ENCODE measurements at places on chromosomes 3 and 15. TPM values are rescaled to one million over a fixed set of nuclear protein-coding genes. Genes with fewer than 3 reads are reported as not detected.

The PIERCE2 gene
- total RNA-seq, result 0.44 TPM

The P2RY13 gene
- total RNA-seq, result not detected

The PLAAT1 gene
- total RNA-seq, result 5.6 TPM

DNA sequence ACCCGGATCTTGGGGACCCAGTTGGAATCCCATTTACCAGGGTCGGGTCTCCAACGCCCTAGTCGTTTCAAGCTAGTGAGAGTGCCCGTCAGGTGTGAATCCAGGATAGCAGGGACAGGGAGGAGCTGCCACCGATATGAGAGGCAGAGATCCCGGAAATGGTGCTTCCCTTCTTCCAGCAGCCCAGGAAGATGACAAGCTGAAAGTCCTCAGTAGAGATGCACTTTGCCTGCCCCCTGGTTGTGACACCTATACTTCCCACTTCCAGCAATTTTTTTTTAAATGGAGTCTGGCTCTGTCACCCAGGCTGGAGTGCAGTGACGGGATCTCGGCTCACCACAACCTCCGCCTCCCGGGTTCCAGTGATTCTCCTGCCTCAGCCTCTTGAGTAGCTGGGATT is 503.0 kb downstream of the NTRK3 start:
- DNase-seq, result peak; percentile 42

- no peak for DNase-seq
Measured at GRCh38 chr3:149188494-149188893, 33.1 kb downstream of the CP start.

DNA sequence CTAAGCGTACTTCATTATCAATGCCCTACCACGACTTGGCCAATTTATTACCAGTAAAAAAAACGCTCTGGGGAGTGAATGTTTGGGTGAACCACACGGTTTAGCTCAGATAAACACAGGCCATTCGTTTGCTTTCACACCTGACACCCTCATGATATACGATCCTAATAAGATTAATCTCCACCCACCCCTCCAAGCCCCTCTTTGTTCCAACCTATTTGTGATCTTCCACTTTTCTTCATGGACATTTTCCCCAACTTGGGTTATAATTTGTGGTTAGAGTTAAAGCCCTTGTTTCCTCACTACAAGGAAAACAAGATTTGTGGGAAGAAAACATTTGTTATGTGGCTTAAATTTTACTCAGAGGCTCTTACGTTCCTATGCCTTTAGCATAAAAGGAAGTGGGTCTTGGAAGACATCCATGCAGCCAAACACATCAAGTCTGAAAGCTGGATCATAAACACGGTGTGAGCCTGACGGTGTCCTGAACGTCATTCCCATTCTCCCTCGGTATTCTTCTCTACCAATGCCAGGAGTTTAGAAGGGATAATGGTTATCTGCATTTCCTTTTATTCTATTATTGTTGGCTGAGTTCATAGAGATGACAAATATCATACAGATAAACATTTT is 518.9 kb downstream of the NR2F2 start:
- DNase-seq, result no peak

DNA sequence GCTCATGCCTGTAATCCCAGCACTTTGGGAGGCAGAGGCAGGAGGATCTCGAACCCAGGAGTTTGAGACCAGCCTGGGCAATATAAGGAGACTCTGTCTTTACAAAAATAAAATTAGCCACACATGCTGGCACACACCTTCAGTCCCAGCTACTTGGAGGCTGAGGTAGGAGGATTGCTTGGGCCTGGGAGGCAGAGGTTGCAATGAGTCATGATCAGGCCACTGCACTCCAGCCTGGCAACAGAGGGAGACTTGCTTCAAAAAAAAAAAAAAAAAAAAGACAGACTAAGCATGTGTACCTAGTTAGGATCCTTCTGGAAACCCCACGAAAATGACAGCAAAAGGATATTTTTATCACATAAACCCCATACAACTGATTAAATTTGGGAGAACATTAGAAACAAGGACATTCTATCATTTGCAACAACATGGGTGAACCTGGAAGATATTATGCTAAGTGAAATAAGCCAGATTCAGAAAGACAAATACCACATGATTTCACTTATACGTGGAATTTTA is 44.9 kb downstream of the METTL6 start:
- no peak for DNase-seq

DNA sequence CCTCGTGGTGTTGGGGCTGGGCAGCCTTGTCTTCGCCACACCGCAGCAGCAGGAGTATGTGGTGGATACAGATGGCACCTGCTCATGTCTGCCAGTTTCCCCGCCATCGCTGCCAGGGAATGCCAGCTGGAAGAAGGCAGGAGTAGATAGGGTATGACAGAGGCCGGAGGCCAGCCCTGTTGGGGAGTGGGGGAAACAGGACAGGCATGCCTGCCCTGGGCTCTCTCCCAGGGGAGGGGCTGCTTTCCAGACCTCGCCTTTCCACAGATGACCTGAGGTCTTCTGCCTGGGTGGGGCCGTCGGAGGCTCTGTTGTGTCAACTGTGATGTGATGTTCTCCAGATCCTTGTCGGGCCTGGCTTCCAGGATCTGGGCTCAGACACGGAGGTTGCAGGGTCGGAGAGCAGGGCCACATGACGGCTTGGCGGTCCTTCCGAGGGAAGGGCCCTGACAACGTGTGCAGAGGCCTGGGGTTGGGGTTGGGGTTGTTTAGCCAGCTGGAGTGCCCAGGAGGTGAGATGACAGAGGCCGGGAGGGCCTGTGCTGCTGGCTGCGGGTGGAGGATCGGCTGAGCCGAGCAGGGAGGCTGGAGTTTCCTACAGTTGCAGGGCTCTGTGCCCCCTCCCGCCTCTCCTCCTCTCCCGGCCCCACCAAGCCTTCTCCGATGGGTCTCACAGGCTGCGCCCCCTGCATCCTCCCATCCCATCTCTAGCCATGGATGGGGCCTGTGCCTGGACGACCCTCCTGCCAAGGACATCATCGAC is 102.0 kb downstream of the TBC1D2B start:
- DNase-seq, result no peak

DNA sequence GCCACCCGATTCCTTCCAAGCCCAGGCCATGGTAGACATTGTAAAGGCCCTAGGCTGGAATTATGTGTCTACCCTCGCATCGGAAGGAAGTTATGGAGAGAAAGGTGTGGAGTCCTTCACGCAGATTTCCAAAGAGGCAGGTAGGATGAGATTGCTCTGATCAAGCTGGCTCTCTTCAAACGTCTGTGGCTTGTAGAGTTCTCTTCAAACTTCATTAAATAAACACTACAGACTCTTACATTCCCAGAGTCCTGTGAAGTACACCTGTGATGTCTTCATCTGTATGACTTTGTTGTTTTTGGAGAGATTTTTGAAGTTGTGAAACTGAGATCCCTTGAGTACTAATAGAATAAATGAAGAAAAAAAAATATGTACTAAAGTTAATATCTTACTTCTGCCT is 285.6 kb downstream of the GRM7 start:
- DNase-seq, result no peak

- no peak for DNase-seq
Measured at GRCh38 chr3:114404590-114404989, 110.8 kb downstream of the TIGIT start.

DNA sequence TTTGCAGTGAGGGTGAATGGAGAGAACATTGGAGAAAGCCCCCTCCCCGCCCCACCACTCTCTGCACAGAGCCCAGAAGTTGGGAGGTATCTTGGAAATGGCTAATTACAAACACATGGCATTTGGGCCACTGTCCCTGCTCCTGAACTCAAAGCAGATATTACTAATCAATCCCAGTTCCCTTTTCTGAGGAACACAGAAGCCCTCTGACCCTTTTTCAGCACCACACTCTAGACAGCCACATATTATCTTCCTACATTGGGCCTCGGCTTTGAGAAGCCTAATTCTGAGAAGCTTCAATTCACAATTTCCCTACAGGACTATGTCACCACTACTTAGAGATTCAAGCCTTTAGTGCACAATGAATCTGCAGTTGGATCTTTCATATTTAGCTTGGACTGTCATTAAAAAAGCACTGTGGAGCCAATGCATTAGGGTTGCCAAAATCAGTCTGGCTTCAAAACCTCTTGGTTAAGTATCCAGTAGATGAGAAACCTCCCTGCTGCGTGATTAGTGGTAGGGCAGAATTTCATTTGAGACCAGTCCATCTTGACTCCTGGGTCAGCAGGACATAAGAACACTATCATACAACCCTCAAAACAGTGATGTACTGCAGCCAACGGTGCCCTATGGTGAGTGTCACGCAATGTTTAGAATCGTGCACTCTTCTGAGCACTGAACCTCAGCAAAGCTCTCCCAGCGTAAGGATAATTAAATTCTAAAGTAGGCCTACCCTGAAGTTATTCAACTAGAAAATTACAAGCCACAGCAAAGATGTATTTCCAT is 26.1 kb downstream of the MGLL start:
- no peak for DNase-seq

DNA sequence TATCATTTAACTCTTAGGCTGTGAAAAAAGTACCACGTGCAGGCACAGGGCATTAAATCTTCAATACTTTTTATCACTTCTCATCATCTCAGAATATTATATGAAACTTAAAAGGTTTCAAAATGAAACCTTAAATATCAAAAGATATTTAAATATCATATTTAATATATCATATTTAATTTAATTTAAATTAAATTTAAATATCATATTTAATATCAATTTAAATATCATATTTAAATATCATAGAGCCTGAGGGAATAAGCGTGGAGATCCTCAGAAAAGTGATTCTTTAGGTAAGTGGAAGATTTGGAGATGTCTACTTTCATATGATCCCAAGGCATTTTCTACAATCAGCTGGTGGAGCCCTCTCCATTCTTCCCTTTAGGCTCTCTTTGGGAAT is 716.6 kb downstream of the OTOL1 start:
- no peak for DNase-seq

- peak; percentile 30 for DNase-seq
Measured at GRCh38 chr15:80679167-80679803, 15.8 kb upstream of the ABHD17C start.
